CD4-positive, alpha-beta T cell treated with Interleukin-15 for 4 hours (primary cell): ENCODE measurements at places on chromosomes 7 and 10.

- no peak for DNase-seq
These were observed 14.7 kb downstream of the AQP1 start for GRCh38 chr7:30926313-30926712.

DNA sequence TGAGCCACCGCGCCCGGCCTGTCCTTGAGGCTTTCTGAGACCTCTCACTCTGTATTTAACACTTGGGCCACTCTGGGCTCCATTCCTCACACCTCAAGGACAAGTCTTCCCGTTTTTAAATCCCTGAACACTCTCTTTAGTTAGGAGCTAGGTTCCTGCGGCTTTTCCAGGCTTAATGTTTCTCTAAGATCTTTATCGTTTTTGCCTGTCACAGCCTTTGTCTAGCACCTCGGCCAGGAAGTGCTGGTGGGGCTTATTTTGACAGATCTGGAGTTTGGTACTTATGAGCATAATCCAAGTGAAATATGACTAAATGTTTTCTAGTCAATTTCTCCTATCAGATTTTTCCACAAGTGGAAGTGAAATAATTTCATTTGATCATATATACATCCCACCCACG is 186.6 kb downstream of the DPY19L1 start:
- DNase-seq = no peak

DNA sequence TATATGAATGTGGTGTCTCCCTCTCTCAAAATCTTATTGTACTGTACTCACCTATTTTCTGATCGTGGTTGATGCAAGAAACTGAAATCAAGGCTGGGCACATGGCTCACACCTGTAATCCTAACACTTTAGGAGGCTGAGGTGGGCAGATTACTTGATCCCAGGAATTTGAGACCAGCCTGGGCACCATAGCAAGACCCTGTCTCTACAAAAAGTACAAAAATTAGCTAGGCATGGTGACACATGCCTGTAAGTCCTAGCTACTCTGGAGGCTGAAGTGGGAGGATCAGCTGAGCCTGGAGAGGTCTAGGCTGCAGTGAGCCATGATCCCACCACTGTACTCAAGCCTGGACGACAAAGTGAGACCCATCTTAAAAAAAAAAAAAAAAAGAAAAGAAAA is 16.0 kb downstream of the MMRN2 start:
- DNase-seq = no peak

DNA sequence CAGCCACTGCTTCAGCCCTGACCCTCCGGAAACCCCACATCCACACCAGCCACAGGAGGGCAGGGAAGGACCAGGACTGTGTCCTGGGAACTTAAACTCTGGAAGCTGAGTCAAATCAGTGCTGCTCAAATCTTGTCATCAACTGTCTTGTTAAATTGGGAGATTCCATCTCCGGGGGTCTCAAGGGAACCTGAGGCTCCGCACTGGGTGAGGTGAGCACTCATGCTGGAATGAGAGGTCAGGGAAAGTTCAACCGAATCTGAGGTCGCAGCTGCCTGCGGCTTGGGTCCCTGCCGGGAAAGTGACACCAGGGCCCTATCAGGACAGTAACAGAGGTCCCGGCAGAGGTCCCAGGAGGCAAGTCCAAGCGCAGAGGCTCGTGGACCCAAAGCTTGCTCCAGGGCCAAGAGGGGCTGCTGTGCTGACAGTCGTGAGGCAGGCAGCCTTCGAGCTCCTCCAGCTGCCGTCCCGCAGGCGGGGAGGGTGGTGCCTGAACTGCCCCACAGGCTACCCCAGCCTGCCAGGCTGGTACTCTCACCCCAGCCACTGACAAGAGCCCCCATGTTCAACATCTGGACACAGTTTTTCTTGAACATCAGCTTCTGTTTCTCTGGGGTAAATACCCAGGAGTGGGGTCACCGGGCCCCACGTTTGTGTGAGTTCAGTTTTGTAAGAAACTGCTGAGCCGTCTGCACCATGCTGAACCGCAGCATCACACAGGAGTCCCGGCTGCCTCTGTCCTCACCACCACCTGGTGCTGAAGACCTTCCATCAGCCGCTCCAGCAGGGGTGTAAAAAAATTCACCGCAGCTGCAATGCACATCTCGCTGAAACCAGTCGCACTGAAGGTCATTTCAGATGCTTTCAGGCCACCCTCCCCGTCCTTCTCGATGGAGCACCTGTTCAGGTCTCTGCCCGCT is 101.0 kb downstream of the DIP2C start:
- DNase-seq = no peak
